ENCODE measurements at places on chromosomes 1 and 21.
A peak's percentile ranks its signal among the peaks of the same experiment; 100 is the strongest.

- no peak for DNase-seq
Observed at GRCh38 chr1:36944883-36945282, 89.4 kb downstream of the GRIK3 start.

GRCh38 chr1:40477678-40478053 lies 576 bp downstream of the ZFP69 start:
- DNase-seq: no peak

DNA sequence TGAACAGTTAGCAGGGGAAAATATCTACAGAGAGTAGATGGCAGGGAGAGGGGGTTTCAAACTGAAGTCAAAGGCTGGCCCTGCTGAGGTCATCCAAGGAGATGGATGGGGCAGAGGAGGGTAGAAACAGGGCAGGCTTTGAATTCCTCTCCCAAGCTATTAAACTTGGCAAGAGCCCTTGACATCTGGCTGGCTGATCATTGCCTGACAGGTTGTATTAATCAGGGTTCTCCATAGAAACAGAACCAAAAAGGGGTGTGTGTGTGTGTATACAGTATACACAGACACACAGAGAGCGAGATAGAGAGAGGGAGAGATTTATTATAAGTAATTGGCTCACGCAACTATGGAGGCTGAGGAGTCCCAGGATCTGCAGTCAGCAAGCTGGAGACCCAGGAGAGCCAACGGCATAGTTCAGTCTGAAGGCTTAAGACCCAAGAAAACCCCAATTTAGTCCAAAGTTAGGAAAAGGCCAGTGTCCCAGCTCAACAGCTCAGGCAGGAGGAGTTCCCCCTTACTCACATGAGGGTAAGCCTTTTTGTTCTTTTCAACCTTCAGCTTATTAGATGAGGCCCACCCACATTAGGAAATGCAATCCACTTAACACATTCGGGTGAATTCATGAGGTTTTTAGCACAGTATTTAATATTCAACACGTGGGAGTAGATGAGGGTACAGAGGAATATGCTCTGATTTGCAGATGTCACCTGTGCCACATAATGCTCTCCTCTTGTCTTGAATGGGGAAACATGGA lies 46.7 kb upstream of the HAO2 start:
- no peak for DNase-seq

- no peak for DNase-seq
Observed at GRCh38 chr1:178262120-178262500, 168.2 kb downstream of the RASAL2 start.

GRCh38 chr21:17900990-17901385 lies 81.8 kb upstream of the C21orf91 start:
- DNase-seq: no peak

- DNase-seq: no peak
Observed at GRCh38 chr1:203059485-203059884, 26.3 kb downstream of the MYOG start.

DNA sequence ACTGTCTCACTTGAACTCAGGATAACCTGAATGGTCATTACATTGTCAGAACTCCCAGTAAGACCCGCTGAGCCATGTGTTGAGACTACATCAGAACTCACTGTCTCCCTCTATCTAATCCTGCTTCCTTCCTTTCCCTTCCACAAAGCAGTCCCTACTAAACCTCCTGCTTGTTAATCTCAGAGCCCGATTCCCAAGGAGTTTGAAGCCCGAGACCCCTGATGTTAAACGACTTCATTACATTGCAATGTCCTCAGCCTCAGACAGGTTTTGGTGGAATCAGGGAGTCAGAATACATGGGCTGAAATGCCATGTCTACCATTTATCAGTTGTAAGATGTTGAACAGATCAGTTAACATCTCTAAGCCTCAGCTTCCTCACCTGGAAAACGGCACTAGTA lies 682.4 kb downstream of the ADGRL2 start:
- DNase-seq: no peak

- DNase-seq: no peak
Observed at GRCh38 chr21:24861471-24861870, 745.8 kb downstream of the MRPL39 start.

GRCh38 chr21:27649762-27650161 lies 682.9 kb upstream of the ADAMTS5 start:
- DNase-seq: no peak

GRCh38 chr1:21366288-21366687 lies 73.6 kb upstream of the NBPF3 start:
- DNase-seq: no peak

GRCh38 chr1:223228201-223228600 lies 85.2 kb upstream of the TLR5 start:
- DNase-seq: no peak

- DNase-seq: no peak
Observed at GRCh38 chr1:209504571-209504970, 78.9 kb upstream of the CAMK1G start.

- DNase-seq: no peak
Observed at GRCh38 chr21:38837806-38838461, 32.2 kb downstream of the ETS2 start.

DNA sequence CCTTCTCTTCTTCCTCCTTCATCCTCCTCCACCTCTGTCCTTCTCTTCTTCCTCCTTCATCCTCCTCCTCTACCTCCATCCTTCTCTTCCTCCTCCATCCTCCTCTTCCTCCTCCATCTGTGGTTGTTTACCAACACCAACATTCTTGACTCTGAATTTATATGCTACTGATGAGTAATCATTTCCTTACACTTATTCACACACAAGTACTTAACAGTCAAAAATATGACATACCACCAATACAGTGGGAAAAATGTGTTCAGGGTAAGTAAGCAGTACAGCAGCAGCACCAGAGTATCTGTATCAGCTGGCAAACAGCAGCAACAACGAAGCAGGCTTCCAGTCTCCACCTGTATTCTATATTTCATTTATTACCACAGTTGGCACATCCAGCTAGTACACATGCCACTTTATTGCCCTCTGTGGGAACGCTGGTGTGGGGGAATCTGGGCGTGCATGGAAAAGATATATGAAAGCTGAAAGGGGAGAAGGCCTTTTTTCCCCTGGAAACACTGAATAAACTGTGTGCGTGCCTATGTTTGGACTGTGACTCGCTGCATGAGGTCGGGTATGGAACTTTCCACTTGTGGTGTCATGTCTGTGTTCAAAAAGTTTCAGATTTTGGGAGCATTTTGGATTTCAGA lies 16.0 kb downstream of the ADSS2 start:
- DNase-seq: no peak

- no peak for DNase-seq
Observed at GRCh38 chr1:206933333-206933945, 11.7 kb upstream of the FCMR start.

- no peak for DNase-seq
Observed at GRCh38 chr1:65418522-65419185, 1.8 kb upstream of the LEPR start.

DNA sequence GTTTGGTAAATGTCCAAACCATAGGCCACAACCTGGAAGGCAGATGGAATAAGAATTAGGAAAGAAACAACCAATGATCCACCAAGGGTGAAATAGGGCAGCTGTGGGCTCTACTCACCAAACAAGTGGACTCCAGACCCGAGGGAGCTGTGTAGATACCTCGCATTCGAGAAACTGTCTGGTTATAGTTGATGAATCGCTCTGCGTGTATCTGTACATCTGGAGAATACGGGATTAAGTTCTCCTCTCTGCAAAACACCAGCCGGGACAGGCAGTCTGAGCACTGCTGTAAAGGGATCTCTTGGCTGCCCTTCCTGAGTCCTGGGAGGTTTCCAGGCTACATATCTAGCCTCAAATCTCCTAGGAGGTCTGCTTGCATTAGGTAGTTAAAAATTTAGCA lies 9.4 kb upstream of the UBR4 start:
- no peak for DNase-seq

- no peak for DNase-seq
Observed at GRCh38 chr1:111709986-111710385, 29.2 kb downstream of the INKA2 start.

DNA sequence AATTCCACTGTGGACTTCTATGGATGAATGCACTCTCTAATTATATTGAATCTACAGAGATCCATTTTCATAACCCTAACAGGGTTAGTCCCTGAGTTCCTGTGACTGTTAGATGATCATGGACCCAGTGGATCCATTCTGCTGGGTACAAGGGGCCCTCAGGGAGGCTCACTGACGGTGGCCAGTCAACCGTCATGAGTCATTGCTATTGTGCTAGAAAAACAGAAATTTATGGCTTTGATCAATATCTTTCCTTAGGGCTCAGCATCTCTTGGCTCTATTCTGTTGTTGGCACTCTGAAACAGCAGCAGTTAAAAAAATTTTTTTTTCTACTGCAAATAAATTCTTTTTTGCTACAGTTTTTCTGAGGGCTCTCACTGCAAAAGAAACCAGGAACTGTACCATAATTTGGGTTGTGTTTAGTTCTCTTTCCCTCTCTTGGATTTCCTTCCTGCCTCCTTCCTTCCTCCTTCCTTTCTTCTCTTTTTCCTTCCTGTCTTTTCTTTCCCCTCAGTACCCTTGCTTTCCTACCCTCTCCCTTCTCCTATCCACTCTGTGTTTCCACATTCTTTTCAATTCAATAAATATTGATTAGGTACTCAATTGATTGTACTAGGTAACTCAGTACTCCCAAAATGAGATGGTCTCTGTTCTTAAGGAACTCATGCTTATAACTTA lies 49.5 kb downstream of the UTP25 start:
- DNase-seq: no peak

- peak; percentile 43 for DNase-seq
Observed at GRCh38 chr1:207499573-207499972, 3.6 kb downstream of the CR1 start.

GRCh38 chr1:59900640-59901039 lies 25.9 kb downstream of the CYP2J2 start:
- no peak for DNase-seq

DNA sequence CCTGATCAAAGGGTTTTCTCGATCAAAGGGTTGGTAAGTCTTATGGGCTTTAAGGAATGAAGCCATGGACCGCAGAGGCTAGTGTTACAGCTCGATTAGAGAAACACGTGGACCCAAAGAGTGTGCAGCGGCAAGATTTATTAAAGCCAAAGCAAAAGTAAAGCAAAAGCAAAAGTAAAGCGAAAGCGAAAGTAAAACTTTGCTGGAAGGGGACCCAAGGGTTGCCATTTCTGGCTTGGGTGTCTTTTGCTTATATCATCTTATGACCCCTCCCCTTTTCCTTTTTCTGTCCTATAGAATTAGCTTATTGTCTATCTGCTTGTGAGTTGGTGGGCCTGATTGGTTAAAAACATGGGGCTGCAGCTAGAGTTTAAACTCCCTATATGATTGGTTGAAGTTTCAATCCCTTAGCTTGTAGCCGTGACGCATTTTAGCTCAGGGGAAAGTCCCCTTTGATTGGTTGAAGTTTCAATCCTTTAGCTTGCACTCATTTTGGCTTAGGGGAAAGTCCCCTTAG lies 957.0 kb downstream of the AMY1C start:
- no peak for DNase-seq

DNA sequence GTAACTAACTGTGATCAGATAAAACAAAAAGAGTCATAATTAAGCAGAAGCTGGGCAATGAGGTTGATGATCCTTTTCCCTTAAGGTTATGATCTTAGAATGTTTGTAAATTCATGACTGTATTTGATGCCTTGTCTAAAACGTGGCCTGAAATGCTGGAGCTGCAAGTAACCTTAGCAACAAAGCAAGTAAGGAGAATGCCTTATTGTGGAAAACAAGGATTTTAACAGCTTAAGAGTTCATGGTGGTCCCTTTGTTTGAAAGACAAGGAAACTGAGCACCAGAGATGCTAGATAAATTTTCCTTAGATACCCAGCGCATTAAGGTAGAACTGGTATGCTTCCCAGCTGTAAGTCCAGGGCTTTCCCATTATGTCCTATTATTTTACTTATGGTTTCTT lies 25.7 kb upstream of the XPR1 start:
- no peak for DNase-seq

DNA sequence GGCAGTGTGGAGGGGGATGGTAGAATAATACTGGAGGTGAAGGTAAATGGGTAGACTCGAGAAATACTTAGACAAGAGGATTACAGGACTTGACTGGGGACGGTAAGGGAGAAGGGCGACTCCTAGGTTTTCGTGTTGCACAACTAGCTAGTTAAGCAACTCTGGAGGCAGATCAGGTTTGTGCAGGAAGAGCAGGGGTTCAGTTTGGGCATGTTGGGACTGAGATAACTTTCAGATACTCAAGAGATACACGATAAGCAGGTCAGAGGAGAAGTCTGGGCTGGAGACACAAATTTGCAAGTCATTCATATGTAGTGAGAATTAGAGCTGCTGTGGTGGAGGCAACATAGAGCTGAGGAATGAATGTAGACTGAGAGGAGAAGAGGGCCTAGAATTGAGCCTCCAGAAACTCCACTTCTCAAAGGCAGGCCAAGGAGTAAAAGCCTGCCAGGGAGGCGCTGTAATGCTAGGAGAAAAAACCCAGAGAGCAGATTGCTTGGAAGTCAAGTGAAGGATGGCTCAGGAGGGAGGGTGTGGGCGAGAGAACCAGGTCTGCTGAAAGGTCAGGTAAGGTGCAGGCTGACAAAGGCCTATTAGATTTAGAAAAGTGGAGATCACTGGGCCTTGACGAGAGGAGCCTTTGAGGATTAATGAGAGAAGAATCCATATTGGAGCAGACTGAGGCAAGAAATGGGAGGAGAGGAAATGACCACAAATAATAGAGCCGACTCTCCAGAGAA lies 20.8 kb downstream of the MAB21L3 start:
- DNase-seq: no peak

DNA sequence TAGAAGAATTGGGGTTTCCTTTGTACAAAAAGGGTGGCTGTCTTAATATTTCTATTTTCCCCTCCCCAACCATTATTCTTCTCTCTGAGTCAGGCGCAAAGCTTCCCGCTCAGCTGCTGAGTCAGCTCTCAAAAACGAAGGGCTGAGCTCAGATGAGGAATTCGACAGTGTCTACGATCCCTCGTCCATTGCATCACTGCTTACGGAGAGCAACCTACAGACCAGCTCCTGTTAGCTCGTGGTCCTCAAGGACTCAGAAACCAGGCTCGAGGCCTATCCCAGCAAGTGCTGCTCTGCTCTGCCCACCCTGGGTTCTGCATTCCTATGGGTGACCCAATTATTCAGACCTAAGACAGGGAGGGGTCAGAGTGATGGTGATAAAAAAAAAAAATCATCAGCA lies 3.0 kb upstream of the TUFT1 start:
- DNase-seq: no peak

- DNase-seq: no peak
Observed at GRCh38 chr21:37793660-37794059, 122.6 kb downstream of the KCNJ6 start.

DNA sequence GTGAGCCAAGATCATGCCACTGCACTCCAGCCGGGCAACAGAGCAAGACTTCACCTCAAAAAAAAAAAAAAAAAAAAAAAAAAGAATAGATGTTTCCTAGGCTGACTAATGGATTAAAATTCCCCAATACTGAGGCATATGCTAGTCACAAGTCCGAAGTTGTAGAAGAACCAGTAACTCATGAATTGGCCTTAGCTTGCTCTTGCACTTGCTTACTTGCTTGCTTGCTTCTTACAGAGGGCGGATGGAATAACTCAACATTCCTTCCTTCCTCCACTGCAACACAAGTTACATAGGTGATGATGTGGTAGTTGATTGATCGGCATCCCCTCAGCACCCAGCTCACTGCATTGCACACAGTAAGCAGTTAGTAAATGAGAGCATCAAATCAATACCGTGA lies 2.8 kb upstream of the TARS2 start:
- DNase-seq: no peak
